ENCODE measurements at places on chromosomes 3 and 15. TPM values are rescaled to one million over a fixed set of nuclear protein-coding genes. Genes with fewer than 3 reads are reported as not detected.

Gene KLHL6
- 41.2 TPM for total RNA-seq

Gene SLC15A2
- total RNA-seq: 2.2 TPM

Gene DNAJC19
- 33.5 TPM for total RNA-seq

Gene SAMD7
- not detected for total RNA-seq

Gene EAF2
- 9.4 TPM for total RNA-seq

Gene SCAMP5
- 3.0 TPM for total RNA-seq

Gene CHRM5
- not detected for total RNA-seq

DNA sequence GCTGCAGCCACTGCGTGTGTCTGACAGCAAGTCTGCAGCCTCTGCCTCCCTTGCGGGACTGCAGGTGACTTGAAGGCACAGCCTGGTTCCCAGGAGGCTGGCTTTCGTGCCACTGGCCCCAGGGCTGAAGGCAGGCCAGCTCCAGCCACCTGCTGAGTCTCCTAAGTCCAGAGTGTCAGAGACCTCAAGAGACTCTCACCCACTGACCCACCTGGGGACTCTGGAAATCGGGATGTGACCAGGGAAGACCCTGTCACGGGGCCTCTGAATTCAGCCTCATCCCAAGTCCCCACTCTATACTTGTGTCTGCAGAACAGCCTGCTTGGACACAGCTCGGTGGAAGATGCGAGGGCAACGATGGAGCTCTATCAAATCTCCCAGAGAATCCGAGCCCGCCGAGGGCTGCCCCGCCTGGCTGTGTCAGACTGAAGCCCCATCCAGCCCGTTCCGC is 16.3 kb downstream of the ISG20 start:
- no peak for DNase-seq

DNA sequence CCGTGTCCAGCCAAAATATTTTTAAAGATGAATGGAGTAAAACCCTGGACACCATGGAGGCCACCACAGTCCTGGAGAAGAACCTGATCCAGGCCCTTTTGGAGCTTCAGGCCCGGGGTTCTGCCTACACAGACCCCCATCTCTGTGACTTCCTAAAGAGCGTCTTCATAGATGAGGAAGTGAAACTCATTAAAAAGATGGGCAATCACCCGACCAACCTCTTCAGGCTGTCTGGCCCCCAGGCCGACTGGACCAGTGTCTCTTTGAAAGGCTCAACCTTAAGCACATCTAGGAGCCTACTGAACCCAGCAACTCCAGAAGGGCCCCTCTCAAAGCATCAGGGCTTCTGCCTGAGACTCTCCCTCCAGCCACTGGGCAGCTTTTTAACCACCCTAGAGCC is 107.9 kb upstream of the FAM174B start:
- no peak for DNase-seq

DNA sequence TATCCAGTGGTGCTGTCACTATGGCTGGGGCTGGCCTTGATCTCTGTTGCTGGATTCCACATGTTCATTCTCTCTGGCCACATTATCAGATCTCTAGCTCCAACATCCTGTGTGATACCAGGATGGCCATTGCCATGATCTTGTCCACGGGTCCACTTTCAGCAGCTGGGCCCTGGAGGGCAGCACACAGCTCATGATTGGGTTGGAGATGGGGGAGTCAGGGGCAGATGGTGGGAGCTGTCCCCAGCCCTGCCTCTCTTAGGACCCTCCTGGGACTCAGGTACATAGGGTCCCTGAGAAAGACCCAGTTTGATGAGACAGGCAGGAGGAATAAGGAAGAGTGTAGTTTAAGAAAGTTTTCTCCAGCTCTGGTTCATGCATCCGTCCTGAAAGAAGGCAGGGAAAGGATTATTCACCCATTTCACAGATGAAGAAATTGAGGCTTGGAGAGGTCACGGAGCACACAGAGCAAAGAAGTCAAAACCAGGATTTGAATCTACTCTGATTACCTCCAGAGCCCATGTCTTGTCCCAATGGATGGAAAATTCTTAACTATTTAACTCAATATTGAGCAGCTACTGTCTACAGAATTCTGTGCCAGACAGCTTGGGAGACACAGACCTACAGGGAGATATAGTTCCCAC is 100.5 kb downstream of the LINGO1 start:
- no peak for DNase-seq

GRCh38 chr3:38541806-38542205 is 45.7 kb downstream of the EXOG start:
- DNase-seq: no peak

DNA sequence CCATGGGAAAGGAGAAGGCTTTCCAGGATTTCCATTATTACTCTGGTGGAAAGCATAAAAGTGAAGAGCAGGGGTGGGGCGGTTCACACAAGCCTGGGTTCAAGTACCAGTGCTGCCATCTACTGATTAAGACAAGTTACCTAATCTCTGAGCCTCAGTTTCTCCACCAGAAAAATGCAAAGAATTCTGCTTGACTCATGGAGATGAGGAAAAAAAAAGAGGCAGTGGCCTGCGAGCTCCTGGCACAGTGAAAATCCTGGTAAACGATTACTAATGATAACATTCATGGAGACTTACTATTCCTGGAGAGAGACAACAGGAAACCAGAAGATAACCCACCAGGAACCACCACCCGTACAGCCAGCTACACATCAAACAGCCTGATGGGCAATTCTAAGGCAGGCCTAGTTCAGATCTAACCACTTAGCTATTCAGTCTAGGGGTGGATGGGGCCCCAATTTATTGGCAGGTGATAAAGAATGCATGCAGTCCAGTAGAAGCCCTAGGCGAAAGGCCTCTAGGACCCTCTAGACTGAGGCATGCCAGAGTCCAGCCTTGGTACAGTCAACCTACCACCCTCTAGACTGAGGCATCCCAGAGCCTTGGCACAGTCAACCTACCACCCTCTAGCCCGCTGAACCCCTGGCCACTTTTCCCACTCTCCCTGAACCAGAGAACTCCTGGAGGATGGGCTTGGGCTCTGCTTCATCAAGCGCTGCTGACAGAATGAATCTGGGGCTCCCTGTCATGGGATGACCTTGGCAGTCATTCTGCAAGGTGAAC is 2.5 kb downstream of the AMOTL2 start:
- no peak for DNase-seq

GRCh38 chr3:134927599-134927998 is 132.5 kb downstream of the EPHB1 start:
- DNase-seq: no peak

- no peak for DNase-seq
Measured at GRCh38 chr3:72165317-72165716, 380.4 kb upstream of the PROK2 start.

- no peak for DNase-seq
Measured at GRCh38 chr3:17354341-17354740, 388.1 kb downstream of the TBC1D5 start.

DNA sequence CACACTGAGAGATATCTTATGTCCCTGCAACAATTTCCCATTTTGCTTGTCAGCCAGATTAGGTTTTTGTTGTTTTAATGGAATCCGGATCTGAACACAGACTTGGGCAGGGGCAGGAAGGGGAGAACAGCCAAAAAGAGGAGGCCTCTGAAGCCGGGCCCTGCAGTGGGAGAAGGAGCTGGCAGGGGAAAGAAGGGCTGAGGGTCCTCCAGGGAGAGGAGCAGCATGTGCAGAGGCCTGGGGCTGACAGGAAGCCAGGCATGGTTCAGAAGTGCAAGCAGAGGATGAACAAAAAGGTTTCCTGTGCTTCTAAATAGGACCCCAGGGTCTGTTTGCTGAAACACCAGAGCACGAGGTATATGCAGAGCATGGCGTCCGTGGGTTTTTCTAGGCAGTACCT is 49.1 kb upstream of the POMGNT2 start:
- no peak for DNase-seq

- DNase-seq: no peak
Measured at GRCh38 chr15:48395521-48396011, 64.3 kb downstream of the DUT start.

DNA sequence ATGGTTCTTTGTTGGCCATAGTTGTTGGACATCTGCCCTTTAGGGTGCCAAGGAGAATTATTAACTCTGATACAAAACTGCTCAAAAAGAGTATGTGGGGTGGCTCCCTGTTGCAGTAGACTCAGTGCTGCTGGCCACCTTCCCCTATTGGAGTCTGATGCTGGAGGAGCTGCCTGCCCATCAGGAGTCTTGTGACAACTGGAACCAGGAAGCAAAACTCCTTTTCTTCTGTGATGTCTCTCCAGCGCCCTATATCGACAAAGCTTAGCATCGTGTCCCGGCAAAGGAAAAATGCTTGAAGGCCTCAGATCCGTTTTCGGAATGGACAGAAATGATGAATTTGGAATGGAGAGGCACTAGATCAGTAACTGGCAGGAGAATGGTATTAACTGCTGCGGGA is 23.5 kb downstream of the PAK2 start:
- no peak for DNase-seq

DNA sequence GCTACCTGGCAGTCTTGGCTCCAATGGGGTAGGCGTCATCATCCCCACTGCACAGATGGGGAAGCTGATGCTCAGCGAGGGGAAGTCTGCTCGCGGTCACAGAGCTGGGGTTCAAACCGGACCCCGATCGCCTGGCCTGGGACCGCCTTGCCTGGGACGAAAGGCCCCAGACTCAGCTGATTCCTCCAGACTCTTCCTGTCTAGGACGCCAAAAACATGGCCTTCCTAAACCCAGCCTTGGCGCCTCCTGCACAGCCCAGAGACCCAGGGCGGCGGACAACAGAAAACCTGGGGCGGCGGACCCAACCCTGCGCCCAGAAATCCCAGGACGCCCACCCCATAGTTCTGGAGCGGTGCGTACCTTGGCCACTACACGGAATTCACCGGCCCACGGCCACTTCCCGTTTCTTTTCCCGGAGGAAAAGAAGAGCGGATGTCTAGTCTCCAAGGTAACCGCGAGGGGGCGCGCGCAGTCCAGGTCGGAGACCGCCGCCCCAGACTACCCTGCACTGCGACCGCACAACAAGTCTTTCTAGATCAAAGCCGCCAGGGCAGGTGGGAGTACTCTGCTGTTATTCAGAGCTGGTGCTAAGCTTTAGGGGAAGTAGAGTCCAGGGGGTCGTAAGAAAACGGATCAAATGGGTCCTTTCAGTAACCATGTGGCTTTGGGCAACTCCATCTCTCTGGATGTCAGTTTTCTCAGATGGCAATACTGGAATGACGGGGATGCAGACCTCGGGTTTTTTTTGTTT is 4.9 kb upstream of the IL17RD start:
- DNase-seq: peak; percentile 71

DNA sequence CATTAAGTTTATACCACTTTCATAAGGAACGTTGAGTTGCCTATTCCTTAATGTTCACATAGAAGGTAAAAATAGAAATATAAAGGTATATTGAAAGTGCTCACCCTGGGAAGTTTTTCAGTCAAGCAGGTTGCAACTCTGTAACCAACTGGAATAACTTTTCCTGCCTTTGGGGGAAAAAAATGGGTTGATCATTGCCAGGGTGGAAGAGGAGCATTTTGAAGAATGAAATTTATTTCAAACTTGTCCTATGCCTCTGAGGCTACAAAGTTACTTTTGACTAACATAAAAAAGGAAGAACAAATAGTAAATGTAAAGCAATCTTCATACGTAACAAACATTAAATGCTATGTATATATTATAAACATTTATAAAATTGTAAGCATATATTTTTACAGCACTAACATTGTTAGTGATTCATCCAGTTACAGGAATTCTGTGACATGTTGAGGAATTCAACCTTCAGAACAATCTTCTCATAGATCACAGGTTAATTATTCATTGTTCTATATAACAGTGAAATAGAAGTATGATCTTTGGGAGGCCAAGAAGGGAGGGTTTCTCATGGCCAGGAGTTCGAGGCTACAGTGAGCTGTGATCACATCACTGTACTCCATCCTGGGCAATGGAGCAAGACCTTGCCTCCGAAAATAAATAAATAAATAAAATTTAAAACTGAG is 13.5 kb downstream of the EFHB start:
- DNase-seq: no peak

DNA sequence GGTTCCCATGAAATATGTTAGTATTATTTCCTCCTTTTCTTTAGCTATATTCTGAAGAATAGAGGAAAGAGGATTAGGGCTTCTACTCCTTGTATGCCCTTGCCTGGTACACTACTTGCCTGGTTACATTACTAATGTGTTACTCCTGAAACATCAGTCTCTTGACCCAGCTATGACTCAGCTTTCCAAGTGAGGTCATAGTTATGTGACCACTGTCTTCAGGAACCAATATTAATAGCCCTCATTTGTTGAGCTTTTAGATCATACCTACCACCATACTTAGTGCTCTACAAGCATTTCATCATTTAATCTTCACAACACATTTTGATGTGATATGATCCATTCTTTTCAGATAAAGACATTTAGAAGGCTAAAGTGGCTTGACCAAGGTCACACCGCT is 60.3 kb downstream of the CMSS1 start:
- no peak for DNase-seq

DNA sequence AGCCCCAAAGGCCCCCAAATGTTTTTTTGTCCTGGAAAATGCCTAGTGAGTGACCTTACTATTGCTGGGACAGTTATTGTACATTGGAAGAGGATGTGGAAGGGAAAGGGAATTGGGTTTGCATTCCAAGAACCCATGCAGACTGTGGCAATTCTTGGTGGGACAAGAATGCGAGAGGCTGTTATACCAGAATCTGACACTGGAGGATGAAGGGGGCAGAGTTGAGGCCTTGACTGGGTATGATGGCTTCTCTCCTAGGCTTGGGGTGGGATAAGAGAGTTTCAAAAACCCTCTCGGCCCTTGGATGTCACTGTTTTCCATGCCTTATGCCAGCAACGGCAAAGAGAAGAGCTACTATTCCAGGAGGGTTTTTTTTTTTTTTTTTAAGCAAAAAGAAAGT is 25.3 kb downstream of the IL16 start:
- no peak for DNase-seq

DNA sequence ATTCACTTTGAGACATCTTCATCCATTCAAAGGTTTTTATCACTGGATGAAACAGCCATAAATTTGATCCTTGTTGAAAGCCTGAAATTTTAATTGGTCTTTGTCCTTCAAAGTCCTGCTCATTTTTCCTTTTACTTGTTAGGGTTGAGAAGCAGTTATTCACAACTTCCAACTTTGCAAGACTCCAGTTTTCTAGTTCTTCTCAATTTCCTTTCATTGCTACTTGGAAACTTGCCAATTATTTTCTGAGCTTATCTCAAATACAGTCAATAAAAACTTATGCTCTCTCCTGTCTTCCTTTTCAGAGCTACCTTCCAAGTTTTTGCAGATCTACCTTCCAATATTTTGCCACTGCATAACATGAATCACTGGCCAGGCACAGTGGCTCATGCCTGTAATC is 23.7 kb upstream of the CD276 start:
- no peak for DNase-seq

- DNase-seq: no peak
Measured at GRCh38 chr15:81312790-81313543, 11.0 kb downstream of the STARD5 start.

All from activated CD4-positive, alpha-beta T cell treated with anti-CD3 and anti-CD28 coated beads, Interleukin-2, amount 10 ng/mL, durations not matched to agents 7 days and 5 days (primary cell).